ENCODE measurements at places on chromosomes 5 and 9.

- no peak for DNase-seq
These were observed 44.1 kb downstream of the APTX start for GRCh38 chr9:32957358-32957757.

GRCh38 chr5:150140830-150141229, 14.8 kb downstream of the PDGFRB start:
- DNase-seq, result peak; percentile 91

DNA sequence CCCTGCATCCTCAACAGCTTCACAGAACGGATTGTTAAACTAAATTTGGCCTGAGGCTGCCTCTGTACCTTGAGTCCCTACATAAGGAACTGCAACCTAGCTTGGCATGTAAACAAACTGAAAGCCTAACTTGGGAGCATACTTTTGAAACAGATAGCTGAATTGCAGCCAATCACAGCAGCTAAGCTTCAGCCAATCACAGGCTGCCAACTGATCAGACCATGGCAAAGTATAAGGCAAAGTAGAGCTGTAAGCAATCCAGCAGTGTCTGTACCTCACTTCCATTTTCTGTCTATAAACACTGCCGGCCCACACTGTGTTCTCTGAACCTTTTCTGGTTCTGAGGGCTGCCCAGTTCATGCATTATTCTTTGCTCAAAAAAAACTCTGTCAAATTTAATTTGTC, 8.9 kb upstream of the ZNF483 start:
- peak; percentile 35 for DNase-seq

- DNase-seq, result peak; percentile 89
These were observed 99.3 kb downstream of the ACTBL2 start for GRCh38 chr5:57383093-57383861.

DNA sequence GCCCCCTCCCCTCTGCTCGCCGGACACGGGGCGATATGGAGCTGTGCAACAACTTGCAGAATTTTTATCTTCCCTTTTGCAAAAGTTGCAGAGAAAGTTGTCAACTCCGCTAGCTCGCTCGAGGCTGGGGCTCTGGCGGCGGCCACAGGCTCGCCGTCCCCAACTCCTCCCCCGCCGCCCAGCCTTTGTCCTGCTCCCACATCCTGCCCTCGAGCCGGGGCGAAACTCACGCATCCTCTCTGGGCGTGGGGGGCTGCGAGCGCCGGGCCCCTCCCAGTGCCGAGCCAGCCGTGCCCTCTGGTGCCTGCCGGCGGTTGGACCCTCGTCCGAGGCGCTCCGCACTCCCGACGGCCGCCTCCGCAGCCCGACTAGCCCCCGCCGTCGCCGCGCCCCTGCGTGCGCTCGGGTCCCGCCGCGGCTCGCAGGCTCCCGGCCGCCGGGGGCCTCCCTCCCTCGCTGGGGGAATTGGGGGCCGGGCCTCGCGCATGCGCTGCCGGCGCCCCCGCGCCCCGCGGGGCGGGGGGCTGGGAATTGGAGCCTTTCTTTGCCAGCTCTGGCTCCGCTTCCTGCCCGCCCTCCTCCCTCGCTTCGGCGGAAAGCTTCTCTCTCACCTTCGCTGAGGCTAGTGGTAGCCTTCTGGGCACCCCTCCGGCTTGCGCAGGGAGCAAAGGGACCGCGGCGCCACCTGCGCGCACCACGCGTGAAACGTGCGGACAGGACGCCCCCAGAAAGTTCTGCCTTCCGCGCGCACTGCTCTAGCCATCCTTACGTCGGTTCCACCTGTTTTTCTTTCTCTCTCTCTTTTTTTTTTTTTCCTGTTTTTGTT, at the start of gene CCNJL:
Gene CCNJL (minus strand): TSS at position 431 of the 826 bp plus-strand sequence. CDS start 641 bp downstream, outside the sequence.
- no peak for DNase-seq

- DNase-seq, result no peak
These were observed 98.2 kb downstream of the MARCHF3 start for GRCh38 chr5:126931963-126932660.

DNA sequence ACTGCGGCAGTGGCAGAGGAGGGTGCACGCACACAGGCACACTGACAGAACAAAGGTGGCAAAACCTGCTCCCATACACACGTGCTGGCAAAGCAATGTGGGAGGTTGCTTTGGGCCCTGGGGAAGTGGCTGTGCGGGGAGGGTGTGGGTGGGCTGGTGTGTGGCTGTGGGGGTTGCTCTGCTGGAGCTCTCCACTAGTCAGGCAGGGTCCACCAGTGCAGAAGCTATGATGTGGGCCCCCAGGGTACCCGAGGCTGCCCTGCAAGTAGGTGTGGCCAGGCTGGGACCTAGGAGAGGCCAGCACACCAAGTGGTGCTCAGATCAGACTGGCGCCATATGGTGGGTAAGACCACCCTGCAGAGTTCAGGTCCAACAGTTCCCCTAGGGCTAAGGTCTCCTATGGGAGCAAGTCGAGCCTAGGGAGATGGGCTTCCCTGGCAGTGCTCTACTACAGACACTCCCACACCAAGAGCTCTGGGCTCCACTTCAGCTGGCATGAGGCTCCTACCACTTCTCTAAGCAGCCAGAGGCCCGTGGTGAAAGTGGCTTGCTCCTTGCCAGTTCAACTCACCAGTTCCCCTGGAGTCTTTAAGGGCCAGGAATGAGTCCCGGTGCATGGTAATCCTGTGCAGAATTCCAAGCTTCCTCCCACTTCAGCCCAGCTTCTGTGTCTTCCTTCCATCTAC, 46.2 kb upstream of the IFNE start:
- DNase-seq, result no peak

DNA sequence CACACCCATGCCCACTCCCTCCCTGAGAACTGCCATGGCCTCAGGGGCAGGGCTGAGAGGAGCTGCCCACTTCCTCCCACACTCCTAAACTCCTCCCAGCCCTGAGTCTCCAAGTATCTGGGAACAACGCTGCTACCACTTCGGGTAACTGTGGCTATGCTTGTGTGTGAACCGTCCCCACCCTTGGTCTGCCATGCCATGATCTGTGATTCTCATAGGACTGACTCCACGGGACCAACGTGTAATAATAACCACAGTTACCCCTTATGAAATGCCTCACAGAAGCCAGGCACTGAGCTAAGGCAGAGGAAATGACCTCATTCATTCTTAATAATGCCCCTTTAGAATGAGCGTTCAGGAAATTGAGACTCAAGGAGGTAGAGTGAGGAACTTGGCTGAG, 103.9 kb upstream of the SMIM23 start:
- peak; percentile 25 for DNase-seq

Data from fibroblast of mammary gland (primary cell).